Endodermal cell (in vitro differentiated cells): ENCODE measurements at places on chromosomes 5 and 9. TPM values are rescaled to one million over a fixed set of nuclear protein-coding genes. Genes with fewer than 3 reads are reported as not detected.

Gene SPATA31A1
- total RNA-seq: not detected in 2 replicates

DNA sequence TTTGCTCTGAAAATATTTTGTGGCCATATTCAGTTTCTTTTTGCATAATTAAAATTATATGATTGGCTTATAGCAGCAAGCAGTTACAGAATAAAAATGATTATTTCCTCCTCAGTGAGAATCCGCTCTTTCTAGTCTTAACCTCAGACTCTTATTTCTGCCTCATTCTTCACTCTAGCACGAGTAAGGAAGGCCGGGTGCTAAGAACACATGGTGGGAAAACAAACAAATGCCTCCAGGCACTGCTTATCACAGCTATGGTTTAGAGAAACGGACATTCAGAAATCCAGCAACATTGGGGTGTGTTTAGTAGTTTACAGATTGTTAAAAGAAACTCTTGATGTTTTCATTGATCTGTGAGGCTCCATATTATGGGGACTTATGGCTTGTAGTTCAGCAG, 168.7 kb downstream of the KDM4C start:
- H3K27me3 ChIP-seq: no peaks in the 10 kb centered on the region
- H3K27ac ChIP-seq: no peak overlapping the region
- peaks cover 13% of the 10 kb centered on the region for H3K4me1 ChIP-seq

DNA sequence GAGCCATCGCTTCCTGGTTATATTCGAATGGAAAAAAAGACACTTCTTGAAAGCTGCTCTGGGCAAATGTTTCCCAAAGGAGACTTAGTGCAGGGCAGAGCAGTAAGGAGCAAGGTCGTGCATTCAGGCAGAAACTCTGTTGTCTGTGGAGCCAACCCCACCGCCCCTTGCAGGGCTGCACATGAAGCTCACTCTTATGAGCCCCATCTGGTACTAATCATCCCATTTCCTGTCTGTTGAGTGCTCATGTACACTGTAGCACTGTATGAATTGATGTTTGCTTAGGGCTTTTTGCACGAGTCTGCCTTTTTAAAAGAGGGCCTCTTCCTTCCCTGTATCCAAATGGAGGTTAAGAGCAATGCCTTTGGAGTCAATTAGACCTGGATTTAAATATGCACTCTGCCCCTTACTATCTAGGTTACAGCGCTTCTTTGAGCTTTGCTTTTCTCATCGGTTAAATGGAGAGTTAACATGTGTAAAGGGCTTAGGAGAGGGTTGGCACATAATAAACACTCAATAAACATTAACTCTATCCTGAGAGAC, 25.4 kb downstream of the HMHB1 start:
- H3K4me3 ChIP-seq: no peak overlapping the region
- no peaks in the 10 kb centered on the region for H3K36me3 ChIP-seq
- H3K4me1 ChIP-seq: no peaks in the 10 kb centered on the region
- DNase-seq: no peak

Gene WHRN
- 12.8 to 14.5 TPM (median 13.1 TPM) in 3 replicates for total RNA-seq

DNA sequence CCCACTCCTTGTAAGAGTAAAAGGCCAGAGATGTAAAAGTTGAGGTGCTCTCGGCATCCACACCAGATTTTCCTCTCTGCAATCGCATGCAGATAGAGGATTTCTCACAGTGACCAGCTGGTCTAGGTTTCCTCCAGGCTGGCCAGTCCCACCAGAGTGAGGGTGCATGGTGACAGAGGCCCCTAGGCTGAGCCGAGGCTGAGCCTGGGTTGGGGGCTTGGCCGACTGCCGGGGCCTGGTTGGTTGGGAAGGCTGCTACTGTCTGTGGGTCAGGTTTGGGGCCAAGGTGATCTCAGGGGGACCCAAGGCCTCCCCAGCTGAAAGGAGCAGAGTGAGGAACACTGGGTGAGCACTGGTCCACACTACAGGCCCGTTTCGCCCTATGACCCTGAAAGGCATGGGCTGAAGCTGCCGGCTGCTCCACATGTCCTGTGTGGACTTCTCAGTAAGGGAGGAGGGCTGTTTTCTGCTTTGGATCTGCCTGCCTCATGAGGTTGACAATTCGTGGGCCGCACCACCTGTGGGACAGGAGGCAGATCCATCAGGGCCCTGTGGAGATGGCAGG, 400.8 kb upstream of the IRX4 start:
- no peak overlapping the region for H3K4me3 ChIP-seq
- H3K27me3 ChIP-seq: no peaks in the 10 kb centered on the region
- no peak for DNase-seq
- H3K36me3 ChIP-seq: no peaks in the 10 kb centered on the region
- H3K4me1 ChIP-seq: peaks cover 2% of the 10 kb centered on the region
- H3K27ac ChIP-seq: no peak overlapping the region

Gene ZNF367
- 7.0 and 7.7 TPM in 2 replicates for total RNA-seq

GRCh38 chr9:20256284-20256948, 365.9 kb downstream of the MLLT3 start:
- no peak overlapping the region for H3K4me3 ChIP-seq
- DNase-seq: no peak
- no peak overlapping the region for H3K27ac ChIP-seq
- H3K4me1 ChIP-seq: no peaks in the 10 kb centered on the region

- no peaks in the 10 kb centered on the region for H3K36me3 ChIP-seq
- H3K27ac ChIP-seq: no peak overlapping the region
- no peak for DNase-seq
- H3K4me3 ChIP-seq: no peak overlapping the region
- H3K27me3 ChIP-seq: no peaks in the 10 kb centered on the region
Measured at GRCh38 chr5:25964009-25964372, 1074.4 kb downstream of the CDH9 start.

DNA sequence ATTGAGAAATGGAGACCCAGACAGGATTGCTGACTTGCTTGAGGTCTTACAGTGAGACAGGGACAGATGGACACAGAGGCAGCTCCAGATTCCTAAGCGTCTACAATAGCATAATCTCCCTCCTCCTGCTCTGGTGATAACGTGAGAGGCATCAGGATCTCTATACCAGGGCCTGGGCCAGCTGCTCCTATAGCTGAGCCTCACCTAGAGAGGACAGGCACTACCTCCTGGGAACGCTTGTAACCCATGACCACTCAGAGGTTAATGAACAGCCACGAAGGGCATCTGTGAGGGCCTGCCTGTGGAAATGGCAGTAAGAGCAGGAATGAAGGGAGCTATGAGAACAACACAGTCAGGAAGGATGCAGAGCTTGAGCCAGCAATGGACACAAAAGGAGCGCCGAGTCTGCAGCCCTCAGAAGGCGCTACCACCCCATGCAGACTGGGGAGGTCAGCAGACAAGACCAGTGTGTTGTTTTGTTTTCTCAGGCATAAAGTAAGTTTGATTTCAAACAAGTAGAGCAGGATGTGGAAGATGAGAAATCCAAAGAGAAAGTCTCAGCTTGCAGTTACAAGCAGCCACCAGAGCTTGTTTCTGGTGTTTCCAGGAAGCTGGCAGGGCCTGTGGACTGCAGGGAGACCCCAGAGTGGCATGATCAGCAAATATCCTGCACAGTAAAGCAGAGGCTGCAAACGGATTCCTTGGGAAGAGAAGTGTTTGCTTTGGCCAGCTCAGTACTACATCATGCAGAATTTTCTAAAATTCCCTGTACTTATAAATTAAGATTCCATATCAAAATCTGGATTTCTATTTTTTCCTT, 17.4 kb downstream of the ANKS6 start:
- H3K36me3 ChIP-seq: peaks cover 22% of the 10 kb centered on the region
- H3K4me1 ChIP-seq: peaks cover 10% of the 10 kb centered on the region
- peak overlapping the region; percentile 14 for H3K27ac ChIP-seq

DNA sequence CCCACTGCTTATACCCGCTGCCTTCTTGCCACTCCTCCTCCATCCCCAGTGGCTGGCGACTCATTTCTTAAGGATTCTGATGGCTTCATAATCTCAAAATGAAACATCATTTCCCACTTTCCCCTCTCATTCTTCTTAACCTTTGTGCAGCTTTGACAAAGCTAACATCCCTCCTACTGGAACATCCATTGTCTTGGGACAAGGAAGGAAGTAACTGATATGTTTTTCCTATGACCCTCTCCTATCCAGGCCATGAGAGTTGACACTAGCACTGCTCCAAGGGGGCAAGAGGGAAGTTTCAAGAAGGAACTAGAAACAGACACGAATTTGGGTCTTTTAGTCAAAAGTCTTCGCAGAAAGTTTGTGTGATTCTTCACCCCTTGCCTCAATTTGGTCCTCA, 71.7 kb upstream of the SNX2 start:
- DNase-seq: no peak
- H3K36me3 ChIP-seq: no peaks in the 10 kb centered on the region
- no peak overlapping the region for H3K27ac ChIP-seq
- no peaks in the 10 kb centered on the region for H3K27me3 ChIP-seq

Gene SGTB
- 14.6 TPM in 2 replicates for total RNA-seq

Gene OR1J2
- total RNA-seq: not detected in 3 replicates
